Nucleus accumbens (tissue), 56 donors: ENCODE measurements at places on chromosomes 1 and 21.

GRCh38 chr1:179034720-179035119, 9.0 kb downstream of the FAM20B start:
- DNase-seq: no peak

GRCh38 chr1:46493316-46494032, 3.8 kb downstream of the DMBX1 start:
- no peak for DNase-seq

DNA sequence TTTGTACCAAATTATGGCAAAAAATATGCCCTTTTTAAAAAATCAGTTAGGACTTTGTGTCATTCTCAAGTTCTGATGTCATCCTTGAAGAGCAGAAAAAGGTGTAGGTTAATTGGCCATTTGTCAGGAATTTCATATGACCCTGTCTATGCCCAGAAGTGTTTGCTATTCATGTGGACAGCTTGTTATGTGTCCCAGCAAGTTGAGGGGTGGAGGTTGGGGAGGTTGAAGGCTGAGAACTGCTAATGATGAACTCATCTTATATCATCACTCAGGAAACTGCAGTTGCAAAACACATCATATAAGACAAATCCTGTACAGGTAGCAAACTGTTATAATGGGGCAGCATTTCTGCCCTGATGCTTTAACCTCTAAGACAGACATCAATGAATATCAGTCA, 106.5 kb downstream of the PHTF1 start:
- DNase-seq: no peak

DNA sequence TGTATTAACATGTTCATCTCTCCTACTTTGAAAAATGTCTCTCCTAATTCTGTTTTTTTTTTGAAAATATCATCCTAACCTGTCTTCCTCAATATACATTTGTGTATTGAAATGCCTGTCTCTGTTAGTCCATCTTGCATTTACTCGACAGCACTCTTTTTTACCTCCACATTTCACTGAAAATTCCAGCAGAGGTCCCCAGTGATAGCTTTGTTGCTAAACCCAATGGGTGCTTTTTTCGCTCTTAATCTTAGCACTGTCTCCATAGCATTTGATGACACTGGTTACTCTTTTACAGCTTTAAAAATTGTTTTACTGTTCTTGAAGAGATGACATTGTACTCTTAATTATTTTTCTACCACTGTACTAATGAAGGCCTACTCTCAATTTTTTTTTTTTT, 10.8 kb downstream of the OSBPL9 start:
- DNase-seq: no peak

GRCh38 chr21:32298148-32298559, 501 bp upstream of the MRAP start:
- no peak for DNase-seq

DNA sequence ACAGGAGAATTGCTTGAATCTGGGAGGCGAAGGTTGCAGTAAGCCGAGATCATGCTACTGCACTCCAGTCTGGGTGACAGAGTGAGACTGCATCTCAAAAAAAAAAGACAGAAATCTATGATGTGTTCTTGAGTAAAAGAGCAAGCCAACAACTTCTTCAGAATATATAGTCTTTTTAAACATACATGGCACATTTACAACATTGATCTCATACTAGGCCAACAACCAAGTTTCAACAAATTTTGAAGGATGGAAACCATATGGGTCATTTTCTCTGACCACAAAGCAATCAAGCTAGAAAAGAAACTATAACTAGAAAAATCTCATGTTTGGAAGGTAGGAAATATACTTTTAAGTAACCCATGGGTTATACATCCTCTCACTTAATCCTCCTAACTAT, 38.3 kb downstream of the PAFAH2 start:
- DNase-seq: no peak

DNA sequence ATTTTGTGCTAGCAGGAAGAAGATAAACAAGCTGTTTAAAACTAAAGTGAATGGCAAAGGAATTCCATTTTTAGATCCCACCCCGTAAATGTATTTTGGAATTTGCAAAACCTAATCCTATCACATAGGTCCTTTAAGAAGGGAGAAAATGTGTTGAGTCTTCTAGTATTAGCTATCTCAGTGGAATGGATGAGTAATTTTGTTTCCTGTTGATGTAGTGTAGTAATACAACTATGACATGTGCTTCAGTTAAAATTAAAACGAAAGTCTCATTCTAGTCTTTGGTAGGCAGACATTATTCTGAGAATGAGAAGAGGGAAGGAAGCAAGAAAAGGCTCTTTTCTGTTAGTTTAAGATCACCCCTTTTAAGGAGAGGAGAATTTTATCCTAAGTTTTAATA, 265.9 kb upstream of the C1orf105 start:
- DNase-seq: no peak

DNA sequence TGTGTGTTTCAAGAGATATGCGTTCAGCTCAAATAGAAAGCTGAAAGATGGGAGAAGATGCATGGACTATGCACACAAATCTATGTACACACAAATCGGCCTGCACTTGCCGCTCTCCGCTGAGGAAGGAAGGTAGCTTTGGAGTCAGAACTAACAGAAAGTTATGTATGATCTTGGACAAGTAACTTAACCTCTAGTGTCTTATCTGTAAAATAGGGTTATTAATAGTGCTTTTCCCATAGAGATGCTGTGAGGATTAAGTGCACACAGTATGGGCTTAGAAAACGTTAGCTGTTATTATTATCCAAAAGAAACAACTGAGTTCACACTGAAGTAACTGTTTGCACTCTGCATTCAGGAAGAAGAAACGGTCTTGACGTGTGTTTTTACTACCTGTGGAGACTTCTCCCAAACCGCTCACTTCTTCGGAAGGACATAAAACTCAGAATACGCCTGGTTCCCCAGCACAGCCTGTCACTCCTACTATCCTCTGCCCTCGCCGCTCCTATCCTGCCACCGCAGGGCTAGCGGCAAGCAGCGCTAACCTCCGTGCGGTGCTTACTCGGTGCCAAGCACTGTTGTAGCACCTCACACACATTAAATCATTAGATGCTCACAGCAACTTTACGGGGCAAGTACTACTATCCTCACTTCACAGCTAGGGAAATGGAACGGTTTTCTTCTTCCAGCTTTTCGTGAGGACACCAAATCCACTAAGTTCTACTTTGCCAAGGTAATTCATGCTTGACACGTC, 1.3 kb downstream of the TGFBR3 start:
- peak; percentile 19 for DNase-seq

DNA sequence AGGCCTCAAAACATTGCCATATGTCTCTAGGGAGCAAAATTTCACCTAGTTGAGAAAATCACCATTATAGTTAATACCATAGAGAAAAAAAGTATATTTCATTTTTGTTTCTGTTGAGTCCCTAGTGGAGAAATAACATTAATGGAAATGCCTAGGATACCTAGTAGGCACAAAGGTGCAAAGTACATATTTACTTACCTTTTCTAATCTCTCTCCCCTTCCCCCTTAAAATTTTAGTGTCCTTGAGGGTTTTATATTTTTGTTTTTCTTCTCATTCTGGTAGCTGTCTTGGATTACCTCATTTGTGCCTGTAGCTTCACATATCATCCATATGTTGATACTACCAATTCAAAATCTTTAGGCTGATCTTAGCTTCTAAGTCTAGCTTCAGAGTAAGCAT, 127.0 kb downstream of the MAGI3 start:
- DNase-seq: no peak

- no peak for DNase-seq
Observed at GRCh38 chr1:246417152-246417812, 89.8 kb downstream of the SMYD3 start.

DNA sequence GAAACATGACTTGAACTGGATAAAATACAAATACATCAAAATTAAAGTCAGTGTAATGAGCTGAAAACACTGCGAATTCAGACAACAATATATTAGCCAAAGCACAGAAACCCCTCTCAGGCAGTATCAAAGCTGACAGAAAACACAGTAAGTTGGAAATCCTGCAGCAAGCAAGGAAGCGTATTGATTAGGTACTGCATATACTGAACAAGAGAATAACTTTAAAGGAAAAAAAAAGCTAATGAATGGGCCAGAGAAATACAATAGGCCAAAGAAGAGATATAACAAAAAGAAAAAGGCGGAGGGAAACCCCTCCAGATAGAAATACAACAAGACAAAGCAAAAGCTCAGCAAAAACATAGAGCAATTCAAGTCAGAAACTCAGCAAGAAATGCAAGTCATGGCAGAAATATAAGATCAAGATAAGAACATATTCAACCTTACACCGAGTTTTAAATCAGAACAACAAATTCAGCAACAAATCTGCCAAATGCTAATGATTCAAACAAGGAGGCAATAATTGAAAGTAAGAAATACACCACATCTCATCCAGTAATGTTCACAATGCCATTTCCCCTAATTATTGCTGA, 299.0 kb downstream of the USH2A start:
- DNase-seq: no peak

DNA sequence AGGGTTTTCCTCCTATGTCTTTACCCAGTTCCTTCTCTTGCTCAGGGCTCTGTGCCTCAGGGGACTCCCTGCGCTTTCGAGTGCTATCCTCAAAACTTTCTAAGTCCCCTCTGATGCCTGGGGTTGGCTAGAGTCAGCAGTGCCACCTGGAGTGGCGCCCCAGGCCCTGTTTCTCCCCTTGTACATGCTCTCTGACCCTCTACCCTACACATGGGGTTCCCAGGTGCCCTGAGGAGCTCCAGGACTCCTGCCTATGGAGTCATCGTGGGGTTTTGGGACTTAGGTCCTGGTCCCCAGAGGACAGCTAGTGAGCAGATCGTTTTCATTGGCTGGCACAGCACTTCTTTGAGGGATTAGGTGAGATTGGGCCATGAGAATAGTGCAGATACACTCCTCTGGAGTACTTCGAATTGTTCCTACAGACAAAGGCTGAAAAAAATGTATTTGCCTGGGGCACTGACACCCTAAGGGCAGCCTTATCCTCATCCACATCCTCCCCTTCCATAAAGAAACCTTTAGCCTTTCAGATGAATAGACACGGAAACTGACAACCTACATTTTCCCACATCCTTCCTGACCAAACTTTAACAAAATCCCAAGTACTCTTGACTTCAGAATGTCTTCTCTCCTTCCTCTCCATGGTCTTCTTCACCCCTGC, 41.5 kb downstream of the LGR6 start:
- no peak for DNase-seq

DNA sequence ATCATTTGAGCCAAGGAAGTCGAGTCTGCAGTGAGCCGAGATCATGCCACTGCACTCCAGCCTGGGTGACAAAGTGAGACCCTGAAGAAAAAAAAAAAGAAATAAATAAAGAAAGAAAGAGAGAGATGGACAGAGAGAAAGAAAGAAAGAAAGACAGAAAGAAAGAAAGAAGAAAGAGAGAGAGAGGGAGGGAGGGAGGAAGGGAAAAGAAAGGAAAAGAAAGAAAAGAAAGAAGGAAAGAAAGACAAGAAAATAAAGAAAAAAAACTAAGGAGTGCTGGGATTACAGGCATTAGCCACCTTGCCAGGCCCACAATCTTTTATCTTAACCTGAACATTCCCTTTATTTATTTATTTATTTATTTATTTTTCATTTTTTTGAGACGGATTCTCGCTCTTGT, 51.7 kb upstream of the SOD1 start:
- no peak for DNase-seq

DNA sequence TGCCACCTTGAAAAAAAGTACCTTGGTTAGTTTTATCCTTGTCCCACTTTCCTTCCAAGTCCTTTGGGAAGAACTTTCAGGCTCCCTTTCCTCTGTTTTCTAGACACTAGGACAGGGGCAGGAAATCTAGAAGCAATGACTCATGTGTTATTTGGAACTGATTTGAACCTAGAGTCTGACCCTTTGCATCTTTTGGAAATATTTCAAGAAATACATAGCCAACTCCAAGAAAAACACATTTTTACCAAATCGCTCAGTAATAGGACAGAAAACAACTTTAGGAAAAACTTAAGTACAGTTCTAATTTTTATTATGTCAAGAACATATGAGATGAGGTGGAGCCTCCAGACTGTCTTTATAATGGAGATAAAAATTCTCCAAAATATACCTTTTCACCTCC, 292.4 kb downstream of the PTBP2 start:
- DNase-seq: no peak

- DNase-seq: no peak
Observed at GRCh38 chr1:192133350-192133926, 24.8 kb upstream of the RGS18 start.

DNA sequence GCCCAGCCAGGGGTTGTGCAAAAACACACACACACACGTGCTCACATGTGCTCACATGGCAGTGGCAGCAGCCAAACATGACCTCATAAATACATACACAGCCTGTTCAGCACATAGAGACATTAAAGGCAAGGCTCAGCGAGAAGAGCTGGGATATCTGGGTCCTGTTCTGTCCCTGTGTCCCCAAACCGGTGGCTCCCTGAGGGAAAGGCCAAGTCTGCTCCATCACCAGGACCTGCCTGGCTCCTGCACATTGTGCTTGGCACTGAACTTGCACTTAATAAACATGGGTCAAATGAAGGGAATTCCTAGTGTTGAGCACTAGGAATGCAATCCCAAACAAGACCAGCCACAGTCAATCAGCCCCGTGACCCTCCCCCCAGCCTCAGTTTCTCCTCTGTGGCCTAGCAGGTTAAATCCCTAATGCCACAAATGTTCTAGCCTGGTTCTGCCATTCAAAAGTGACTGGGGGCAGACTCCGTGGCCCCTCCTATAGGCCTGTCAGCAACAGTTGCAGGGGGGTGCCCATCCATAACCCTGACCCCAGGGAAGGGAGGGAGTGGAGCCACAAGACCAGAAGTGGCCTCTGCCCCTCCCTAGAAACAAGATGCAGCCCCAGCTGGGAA, 160.9 kb upstream of the VAMP3 start:
- no peak for DNase-seq

DNA sequence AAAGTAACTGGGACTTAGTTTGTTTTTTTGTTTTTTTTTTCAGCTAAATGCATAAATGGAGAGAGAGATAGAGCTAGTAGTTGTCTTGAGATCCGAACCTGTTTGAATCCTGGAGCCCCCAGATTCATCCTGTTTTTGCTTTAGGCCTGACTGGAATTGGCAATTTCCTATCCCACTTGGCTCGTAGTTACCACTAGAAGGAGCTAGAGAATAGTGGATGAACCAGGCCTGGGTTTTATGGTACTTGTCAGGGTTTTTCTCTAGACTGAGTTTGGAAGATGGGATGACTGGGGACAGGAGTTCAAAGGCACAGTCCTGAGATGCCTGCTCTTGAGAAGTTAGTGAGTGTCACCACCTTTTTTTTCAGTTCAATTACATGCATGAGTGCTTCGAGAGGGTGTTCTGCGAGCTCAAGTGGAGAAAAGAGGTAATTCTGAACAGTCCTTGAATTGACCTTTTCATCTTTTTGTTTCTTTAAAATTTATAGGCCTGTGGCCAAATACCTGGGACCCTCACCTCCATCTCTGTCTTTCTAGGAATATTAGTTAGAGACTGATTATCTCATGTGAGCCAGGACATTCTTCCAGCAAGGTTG, 23.4 kb downstream of the CELF3 start:
- no peak for DNase-seq

- no peak for DNase-seq
Observed at GRCh38 chr1:174160109-174160473, 771 bp downstream of the RABGAP1L start.
